NCI-H1436 treated with DMSO at 0.1 percent for 48 hours (cell line): ENCODE measurements at places on chromosomes 7 and 10.

GRCh38 chr7:87267239-87267900 is 47.8 kb upstream of the TMEM243 start:
- no peak for DNase-seq

GRCh38 chr7:106590209-106590816 is 70.6 kb downstream of the CCDC71L start:
- DNase-seq, result no peak

- DNase-seq, result no peak
These were observed 10.8 kb upstream of the SLC29A3 start for GRCh38 chr10:71308244-71308643.

DNA sequence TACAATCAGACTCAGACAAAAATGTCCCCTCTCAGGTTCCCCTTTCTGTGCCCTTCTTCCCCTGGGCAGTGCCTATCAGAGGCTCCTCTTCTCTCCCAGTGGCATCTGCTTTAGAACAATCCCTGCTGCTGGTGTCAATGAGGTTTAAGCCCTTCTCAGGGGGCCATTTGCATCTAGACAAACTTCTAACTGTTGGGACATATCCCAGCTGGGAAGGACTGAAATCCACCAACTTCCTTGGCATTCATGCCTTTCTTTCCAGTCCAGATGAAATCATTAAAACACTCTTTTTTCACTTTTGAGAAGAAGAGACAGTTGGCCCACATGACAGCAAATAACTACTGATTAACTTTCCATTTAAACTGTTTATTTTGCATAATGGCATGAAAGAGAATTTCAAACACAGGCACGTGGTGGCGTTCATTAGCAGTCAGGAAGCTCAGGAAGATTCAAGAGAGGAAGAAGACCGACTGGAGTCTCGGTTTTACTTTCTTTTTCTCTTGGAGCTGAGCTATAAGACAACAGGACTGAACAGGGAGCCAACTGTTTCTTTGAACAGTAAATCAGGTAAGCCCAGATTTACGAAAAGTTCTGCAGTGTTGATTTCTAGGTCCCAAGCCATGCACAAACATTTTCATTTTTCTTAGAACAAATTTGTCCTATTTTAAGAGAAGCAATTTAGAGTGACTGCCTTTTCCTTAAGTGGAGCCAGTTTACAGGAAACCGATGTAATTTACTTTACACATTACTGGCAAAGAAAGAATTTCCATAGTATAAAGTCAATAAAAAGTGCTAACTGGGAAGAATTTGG is at the start of gene GIMAP2:
TSS of gene GIMAP2 (plus strand) at position 488 of the 811 bp plus-strand sequence. CDS start 1,354 bp downstream, outside the sequence.
- peak; percentile 8 for DNase-seq

GRCh38 chr10:77926566-77927401 is at the start of gene DLG5:
Gene DLG5 (minus strand): TSS chr10:77926755. CDS start chr10:77926520, 235 bp downstream.
- DNase-seq, result no peak

DNA sequence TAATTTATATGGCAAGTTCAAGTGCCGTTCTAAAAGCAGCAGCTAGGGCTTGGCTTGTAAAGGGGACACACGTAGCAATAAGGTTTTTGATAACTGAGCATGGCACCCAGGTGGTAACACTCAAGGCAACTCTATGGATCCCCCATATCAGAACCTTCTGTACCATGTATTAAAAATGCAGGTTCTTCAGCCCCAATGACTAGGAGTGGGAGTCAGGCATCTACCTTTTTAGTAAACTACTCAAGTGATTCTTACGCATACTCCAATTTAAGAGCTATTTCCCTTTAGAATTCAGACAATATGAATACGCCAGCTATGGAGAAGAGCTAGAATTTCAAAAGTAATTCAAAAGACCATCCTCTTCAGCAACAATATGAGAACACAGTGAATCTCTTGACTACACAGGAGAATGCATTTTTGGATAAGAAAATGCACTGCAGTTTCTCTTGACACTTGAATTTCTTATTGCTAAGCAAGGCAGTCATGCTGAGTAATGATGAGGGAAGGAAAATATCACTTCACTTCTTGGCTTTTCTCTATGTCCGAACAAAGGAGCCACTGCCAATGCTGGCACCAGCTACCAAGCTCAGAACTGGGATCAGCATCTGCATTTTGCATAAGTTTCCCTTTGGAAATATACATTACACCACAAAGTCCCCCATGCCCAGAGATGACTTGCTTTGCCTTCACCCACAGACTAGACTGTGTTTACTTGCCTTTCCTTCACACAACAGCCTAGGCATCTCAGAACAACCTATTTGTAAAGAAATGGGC is 53.5 kb downstream of the ABLIM1 start:
- no peak for DNase-seq
